ENCODE measurements at places on chromosomes 12 and 14. TPM values are rescaled to one million over a fixed set of nuclear protein-coding genes. Genes with fewer than 3 reads are reported as not detected.

SAMD15 gene
- 2.0 TPM for total RNA-seq

DACT1 gene
- total RNA-seq, result 0.44 TPM

ACRBP gene
- 0.24 TPM for total RNA-seq

AQP6 gene
- total RNA-seq, result not detected
